Endothelial cell (in vitro differentiated cells): ENCODE measurements at places on chromosomes 1 and 21. TPM values are rescaled to one million over a fixed set of nuclear protein-coding genes. Genes with fewer than 3 reads are reported as not detected.

CNTN2 gene
- total RNA-seq: 0.10 TPM

DNA sequence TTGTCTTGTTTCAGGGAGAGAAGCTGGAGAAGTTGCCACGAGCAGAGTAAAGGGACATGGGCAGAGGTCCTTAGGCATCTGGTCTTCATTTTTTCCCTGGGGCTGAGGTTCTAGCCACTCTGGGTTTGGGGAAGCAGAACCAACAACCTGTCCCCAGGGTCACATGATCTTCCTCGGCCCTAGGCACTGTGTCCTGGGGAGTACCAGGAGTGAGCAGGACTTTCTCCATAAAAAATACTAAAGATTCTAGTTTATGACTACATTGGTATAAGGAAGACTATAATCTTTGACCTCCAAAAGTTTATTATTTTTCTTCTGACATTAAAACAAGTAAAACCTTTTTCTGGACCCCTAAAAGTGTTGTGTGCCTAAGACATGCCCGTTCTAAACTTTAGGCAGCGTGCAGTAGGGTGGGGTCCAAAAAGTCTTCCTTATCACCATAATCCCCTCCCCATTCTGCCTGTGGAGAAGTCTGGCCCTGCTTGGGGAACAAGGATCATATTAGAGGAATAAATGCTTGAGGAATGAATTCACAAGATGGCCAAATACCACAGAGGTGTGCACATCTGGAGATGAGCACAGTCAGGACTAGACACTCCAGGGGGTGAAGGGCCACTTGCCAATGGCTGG lies 19.3 kb upstream of the IGSF3 start:
- DNase-seq: no peak

DNA sequence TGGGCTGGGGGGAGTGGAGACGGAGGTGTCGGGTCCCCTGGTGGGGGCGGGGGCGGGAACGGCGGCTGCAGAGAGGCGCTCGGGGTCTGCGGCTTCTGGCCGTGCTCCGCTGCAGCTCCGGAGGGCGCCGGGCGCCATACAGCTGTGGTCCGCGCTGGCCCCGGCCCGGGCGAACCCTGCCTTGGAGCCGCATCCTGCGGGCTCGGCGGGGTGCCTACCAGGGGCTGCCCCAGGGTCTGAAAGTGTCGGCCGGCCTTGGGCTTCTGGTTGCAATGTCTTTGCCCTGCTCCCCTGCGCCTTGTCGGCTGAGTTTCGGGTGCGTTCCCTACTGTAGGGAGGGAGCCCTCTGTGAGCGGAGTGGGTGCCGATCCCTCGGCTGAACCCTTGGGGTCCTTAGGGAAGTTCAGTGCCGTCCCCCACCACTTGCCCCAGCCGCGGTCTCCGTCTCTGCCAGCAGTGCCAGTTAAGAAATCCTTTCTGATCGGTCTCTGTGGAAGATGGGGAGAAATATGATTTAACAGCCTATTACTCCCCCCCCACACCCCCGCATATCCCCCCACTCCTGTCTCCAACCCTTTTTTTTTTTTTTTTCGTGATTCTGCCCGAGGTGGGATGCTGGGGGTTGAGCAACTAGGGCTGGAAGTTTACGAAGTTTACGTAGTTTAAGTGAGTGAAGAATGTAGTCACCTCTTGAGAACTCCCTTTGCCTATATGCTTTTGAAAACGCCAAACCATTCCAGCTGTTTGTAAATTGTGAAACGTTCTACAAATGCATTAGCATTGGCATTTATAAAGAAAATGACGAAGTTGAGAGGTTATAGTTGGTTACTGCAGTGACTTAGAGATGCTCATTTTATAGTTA lies 588 bp downstream of the NEXN start:
- DNase-seq: peak; percentile 56

OR2M3 gene
- total RNA-seq: not detected

FHAD1 gene
- total RNA-seq: 2.1 TPM

YIPF1 gene
- 26.3 TPM for total RNA-seq

DNA sequence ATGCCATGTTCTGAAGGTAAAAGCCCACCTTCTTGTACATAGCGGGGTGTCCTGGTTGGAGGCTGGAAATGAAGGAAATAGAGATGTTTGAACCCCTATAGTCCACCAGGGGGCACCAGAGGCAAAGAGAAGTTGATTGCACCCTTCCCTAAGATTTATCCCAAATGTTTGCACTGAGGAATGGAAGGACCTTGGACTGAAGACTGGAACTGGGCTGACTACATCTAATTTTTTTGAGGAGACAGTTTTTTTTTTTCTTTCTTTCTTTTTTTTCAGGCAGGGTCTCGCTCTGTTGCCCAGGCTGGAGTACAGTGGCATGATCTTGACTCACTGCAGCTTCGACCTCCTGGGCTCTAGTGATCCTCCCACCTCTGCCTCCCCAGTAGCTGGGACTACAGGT lies 55.3 kb upstream of the EIF4G3 start:
- DNase-seq: peak; percentile 42

DNA sequence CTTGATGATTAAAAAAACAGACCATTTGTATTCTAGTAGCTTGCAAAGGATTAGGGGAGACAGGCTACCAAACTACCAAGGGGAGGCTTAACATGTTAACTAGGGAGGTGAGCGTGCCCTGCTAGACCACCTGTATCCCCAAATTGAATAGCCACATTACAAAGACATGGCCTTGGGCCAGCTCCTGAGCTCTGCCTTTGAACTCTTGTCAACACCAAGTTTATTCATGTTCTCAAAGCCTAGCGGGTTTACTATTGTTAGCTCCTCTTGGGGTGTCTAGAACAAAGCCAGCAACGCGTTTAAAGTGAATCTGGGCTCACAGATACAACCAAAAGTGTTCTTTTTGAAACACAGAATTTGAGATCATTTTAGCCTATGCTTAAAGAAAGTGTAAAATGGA lies 36.3 kb downstream of the SMYD2 start:
- no peak for DNase-seq

- no peak for DNase-seq
Observed at GRCh38 chr1:232335261-232335660, 294.7 kb downstream of the SIPA1L2 start.
